ENCODE measurements at places on chromosomes 11 and 22. TPM values are rescaled to one million over a fixed set of nuclear protein-coding genes. Genes with fewer than 3 reads are reported as not detected.
A peak's percentile ranks its signal among the peaks of the same experiment; 100 is the strongest.

The OR5P2 gene
- total RNA-seq, result not detected

The SLC22A25 gene
- total RNA-seq, result not detected

The TPCN2 gene
- 25.4 TPM for total RNA-seq

The NCR3LG1 gene
- 5.7 TPM for total RNA-seq

The OR5A1 gene
- not detected for total RNA-seq

The SSTR3 gene
- 13.7 TPM for total RNA-seq

The CCDC83 gene
- total RNA-seq, result not detected

The CASP5 gene
- not detected for total RNA-seq

The CLMP gene
- 0.08 TPM for total RNA-seq

The TSPAN32 gene
- 171 TPM for total RNA-seq

The RBFOX2 gene
- 1.7 TPM for total RNA-seq

The SCGB1C1 gene
- total RNA-seq, result not detected

The RAG1 gene
- total RNA-seq, result 0.68 TPM

- DNase-seq, result no peak
Observed at GRCh38 chr22:20155330-20156041, 4.6 kb upstream of the CCDC188 start.

GRCh38 chr11:80487952-80488351, 1047.1 kb upstream of the TENM4 start:
- DNase-seq, result no peak

- no peak for DNase-seq
Observed at GRCh38 chr11:95097209-95097608, 7.6 kb downstream of the ENDOD1 start.

DNA sequence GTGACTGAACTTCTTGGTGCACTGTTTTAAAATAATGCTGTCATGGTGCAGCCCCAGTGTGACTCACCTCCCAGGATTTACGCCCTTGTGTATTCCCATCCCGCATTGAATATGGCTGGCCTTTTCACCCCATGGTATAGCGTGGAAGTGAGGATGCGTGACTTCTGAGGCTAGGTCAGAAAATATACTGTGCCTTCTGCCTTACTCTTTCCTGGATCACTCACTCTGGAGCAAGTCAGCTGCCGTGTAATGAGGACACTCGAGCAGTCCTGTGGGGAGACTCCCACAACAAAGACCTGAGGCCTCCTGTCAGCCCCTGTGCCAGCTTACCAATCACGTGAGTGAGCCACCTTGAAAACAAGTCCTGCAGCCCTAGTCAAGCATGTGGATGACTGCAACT, 471.9 kb upstream of the KIRREL3 start:
- DNase-seq, result no peak

DNA sequence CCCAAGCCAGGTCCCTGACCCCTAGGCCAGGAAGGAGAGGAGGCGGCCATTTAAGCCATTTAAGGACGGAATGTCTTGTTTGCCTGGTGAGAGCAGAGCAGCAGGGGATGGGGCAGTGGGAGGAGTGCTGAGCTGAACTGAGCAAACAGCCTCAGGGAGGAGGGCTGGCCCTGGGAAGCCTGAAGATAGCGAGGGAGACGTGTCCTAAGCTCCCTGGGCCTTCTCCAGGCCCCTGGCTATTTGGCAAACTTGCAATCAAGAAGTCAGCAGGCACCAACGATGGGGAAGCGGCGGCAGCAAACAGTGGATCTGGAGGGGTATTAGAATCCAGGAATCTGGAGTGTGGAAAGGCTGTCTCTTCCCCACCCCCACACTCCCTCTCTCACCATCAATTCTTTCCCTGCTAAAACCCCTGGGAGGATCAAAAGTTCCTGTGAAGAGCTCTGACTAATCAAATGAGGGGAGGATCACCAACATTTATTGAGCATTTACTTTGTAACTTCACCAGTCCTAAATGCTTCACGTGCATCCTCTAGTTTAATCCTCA, 8.8 kb downstream of the BCL9L start:
- DNase-seq, result no peak

GRCh38 chr11:64472593-64473455, 113.9 kb downstream of the RPS6KA4 start:
- no peak for DNase-seq

GRCh38 chr11:108865406-108865805, 200.5 kb downstream of the DDX10 start:
- no peak for DNase-seq

DNA sequence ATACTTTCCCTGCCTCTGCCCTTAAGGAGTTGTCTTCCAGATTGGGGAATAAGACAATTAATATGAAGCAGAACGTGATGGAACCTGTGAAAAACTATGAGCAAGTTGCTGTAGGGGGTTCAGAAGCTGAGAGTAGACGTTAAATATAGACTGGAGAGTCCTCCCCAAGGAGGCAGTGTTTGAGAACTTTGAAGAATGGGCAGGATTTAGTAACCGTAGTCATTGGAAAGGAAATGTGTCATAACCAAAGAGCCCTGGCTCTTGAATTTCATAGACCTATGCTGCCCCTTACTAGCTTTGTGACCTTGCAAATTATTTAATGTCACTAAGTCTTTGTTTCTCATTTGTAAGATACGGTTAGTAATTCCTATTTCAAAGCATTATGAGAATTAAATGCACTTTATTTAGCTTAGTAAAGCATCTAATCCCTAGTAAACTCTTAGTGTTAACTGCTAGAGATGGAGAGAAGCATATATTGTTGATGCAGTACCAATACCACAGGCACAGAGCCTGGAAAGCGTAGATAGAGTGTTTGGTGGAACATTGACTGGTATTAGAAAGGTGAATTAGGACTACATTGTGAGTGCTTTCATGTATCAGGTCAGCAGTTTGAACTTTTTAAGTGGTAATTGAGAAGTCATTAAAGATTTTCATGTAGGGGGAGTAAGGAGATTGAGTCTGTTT, 54.1 kb downstream of the MCAM start:
- DNase-seq, result no peak

- no peak for DNase-seq
Observed at GRCh38 chr11:67320011-67320410, 16.7 kb downstream of the SSH3 start.

- DNase-seq, result no peak
Observed at GRCh38 chr22:17260298-17260697, 41.1 kb upstream of the ADA2 start.

DNA sequence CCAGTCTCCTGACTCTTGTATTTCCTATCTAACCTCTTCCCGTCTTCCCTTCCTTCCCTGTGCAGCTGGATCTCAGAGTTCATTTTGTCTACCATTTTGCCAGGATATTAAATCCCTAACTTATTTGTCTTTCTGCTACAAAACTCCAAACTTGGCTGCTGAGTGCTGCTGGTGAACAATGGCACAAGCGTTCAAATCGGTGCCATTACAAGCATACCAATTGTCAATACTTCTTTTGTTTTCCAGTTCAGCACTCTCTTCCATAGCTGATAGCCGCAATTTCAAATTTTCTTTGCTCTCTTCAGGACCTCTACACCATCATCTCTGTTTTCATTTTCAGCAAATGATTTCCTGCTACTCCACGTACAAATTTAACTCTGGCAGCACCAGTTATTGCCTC, 13.4 kb downstream of the IL18 start:
- no peak for DNase-seq

- no peak for DNase-seq
Observed at GRCh38 chr11:95680169-95680929, 109.2 kb downstream of the FAM76B start.

- DNase-seq, result no peak
Observed at GRCh38 chr11:31812383-31813381, 1.6 kb upstream of the PAX6 start.

- no peak for DNase-seq
Observed at GRCh38 chr11:71352226-71352625, 96.0 kb downstream of the DHCR7 start.

DNA sequence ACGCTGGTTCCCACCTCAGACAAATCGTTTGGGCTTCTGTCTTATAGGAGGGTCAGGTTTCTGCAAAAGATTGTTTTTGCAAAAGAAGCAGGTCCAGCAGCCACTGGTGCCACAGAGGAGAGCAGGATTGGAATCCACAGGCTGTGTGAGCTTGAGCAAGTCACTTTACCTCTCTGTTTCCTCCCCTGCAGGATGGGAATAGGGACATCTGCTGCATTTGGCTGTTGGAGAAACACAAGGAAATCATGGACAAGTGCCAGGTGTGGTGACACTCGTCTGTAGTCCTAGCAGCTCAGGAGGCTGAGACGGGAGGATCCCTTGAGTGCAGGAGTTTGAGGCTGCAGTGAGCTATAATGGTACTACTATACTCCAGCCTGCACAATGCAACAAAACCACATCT, 422.6 kb downstream of the MN1 start:
- no peak for DNase-seq

- DNase-seq, result peak; percentile 19
Observed at GRCh38 chr11:2314525-2315394, 12.9 kb downstream of the TSPAN32 start.

GRCh38 chr11:103961010-103961409, 75.4 kb upstream of the DDI1 start:
- DNase-seq, result no peak

Measured in naive thymus-derived CD8-positive, alpha-beta T cell (primary cell).